ENCODE measurements at places on chromosomes 6 and 20.
A peak's percentile ranks its signal among the peaks of the same experiment; 100 is the strongest.

DNA sequence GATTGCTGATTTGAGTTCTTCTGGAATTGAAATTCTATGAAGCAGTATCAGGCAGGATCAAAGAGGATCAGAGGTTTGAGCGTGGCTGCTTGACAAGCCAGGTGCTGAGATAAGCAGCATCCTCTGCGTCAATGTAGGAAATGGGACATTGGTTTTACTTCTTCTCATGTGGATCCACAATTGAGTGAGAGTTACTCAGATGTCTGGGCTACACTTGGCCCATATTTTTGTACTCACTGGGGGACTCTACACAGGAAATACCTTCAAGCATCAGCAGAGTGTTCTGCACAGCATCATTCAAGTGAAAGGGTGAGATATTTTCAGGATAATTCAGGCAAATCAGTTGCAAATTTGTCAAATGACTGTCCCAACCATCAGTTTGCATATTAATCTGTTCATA is 613.9 kb upstream of the ARID1B start:
- no peak for DNase-seq

DNA sequence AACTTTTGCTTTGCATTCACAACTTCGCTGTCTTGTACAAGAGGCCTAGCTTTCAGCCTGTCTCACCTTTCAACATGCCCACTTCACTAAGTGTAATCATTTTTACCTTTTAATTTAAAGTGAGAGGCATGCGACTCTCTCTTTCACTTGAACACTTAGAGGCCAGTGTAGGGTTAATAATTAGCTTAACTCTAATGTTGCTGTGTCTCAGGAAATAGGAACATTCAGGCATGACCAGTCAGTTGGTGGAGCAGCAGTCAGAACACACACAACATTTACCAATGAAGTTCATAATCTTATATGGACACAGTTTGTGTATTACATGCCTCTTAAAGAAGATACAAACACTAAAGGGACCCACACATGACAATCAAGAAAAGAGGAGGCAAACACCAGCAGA is 47.6 kb downstream of the HTR1B start:
- no peak for DNase-seq

DNA sequence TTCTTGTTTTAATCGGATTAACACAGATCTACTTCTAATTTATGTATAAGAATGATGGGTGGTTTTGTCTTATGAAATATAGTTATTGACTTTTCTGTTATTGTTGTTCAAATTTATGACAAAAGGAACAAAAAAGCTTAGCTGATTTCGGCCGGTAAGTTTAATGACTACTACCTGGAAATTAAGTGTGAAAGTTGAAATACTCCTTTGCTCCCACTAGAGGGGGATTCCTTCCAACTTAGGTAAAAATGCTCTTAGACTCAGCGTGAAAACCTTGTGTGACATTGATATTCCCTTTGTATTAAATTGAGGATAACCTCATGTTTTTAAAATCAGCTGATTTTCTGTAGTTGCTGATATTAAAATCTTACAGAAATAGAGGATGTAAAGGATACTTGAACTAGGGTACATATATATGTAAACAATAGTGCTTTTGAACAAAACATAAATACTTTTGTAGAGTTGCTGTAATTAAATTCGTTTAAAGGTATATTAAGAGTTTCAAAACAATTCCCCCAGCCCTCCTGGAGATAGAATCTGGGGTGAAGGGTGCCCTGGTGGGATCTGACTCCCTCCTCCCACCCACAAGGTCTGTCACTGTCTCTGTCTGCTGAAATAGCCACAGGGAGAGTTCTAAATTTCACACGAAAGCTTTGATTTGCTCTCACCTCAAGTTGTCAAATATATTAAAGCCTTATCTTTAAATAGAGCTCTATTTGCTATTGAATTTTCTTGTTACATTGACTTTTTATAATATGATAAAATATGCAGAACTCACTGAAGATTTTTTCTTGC is 257.5 kb downstream of the ARID1B start:
- peak; percentile 37 for DNase-seq

GRCh38 chr6:23145781-23146180 is 576.4 kb downstream of the HDGFL1 start:
- no peak for DNase-seq

- DNase-seq, result no peak
Observed at GRCh38 chr6:34350137-34350933, 42.1 kb downstream of the NUDT3 start.

DNA sequence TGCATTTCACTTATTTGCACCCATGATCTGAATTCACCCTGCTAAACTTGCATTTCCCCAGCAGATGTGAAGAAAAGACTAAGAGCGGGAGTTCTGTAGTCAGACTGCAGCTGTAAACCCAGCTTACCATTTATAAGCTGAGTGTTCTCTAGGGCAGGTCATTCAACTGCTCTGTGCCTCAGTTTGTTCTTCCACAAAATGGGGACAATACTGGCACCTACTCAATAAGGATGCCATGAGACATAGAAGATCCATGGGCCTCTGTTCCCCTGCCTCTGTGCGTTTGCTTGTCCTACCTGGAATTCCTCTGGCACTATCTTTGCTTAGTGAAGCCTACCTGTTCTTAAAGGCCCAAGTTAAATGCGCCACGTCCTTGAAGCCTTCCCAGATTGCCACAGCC is 12.2 kb upstream of the MDFI start:
- no peak for DNase-seq

Measured in activated CD4-positive, alpha-beta T cell treated with anti-CD3 and anti-CD28 coated beads, Interleukin-2, Interleukin-4, amounts not matched to agents 100 ng/mL and 50 ng/mL, durations not matched to agents 16 hours and 8 hours (primary cell).